Activated CD8-positive, alpha-beta memory T cell treated with anti-CD3 and anti-CD28 coated beads for 4 hours (primary cell): ENCODE measurements at places on chromosomes 6 and 20.

GRCh38 chr6:24287239-24287638 lies 70.6 kb downstream of the DCDC2 start:
- no peak for DNase-seq

GRCh38 chr6:40728643-40729042 lies 141.5 kb upstream of the LRFN2 start:
- no peak for DNase-seq

DNA sequence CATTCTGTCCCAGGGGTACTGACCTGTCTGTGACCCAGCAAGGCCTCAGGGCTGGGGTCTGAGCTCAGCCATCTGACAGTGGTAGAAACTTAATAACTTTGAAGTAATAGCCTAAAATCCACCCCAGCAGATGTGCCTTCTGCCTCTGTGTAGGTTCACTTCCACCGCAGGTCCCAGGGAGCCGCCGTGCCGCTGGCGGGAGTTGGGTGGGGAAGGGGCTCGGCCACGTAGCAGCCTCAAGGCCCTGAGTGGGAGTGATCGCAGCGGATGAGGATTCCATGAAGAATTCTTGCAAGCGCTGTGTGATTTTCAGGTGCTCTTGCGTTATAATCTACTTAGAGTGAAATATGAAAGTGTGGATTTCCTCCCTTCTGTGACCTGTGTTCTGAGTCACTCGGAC lies 163.7 kb downstream of the DTNBP1 start:
- no peak for DNase-seq

DNA sequence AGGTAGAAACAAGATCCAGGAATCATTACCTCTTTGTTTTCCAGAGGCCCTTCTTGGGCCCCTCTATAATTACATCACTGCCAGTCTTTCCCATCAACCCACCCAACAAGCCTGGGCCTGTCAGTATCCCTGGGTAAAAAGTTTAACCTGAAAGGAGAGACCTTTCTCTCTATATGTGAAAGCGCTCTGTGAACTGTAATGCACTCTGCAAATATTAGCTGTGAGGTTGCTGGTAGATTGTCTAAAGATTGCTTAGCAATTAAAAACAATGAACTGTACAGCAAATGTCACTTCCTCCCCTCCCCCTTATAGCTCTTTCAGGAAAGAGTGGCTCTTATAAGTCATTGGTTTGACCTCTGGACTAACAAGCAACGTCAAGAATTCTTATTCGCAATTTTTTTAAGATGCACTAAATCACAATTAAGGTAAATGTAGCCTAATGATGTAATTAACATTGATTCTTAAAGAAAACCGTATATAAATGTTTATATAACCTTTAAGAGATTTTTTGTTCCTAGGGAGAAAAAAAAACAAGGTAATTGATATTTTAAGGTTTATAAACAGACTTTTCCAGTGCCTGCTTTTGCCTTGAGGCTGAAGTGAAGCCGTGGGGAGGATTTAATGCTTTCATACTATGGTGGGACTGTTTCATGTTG lies 18.4 kb downstream of the ECT2L start:
- no peak for DNase-seq

- DNase-seq = no peak
Measured at GRCh38 chr6:69284176-69284730, 512.6 kb downstream of the LMBRD1 start.

DNA sequence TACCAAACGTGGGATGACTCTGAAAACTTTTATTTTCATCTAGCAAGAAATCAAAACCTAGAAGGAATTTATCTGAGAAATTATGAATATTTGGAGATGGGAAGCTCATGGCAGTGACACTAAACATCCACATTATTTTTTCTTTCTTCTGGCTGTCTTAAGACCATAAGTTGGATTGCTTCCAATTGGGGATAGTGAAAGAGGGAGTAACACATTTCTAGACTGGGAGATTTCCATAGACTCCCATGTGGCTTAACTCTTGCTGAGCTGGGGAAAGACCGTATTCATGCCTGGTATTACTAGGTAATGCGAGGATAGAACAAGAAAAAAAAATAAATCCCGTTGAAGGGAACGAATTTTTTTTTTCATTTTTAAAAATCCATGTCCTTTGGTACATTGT lies 120.0 kb downstream of the UTRN start:
- no peak for DNase-seq

- no peak for DNase-seq
Measured at GRCh38 chr6:137811916-137812553, 55.0 kb upstream of the TNFAIP3 start.

- no peak for DNase-seq
Measured at GRCh38 chr20:50514750-50515149, 4.6 kb downstream of the PTPN1 start.

DNA sequence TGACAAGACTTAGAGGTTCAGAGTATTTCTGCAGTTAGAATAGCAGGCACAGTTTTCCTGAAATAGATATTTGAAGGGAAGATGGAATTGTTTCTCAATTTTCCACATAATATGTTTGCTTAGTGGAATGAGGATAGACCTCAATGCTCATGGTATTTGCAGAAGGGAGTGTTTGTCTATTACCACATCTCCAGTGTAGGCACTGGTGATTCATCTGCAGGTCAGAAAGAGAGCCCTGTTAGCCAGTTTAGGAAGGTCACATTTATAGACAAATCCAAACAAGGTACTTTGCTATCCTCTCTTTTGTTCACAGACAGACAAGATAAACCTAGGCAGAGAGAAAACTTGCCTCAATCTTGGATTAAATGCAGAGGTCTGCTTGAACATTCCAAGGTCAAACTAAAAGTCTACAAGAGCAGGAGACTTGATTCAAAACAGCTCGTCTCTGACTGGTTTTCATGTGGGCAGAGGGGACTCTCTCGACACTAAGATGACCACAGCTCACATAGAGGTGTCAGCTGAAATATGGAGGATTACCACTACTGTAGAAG lies 22.8 kb downstream of the ISM1 start:
- DNase-seq = no peak

DNA sequence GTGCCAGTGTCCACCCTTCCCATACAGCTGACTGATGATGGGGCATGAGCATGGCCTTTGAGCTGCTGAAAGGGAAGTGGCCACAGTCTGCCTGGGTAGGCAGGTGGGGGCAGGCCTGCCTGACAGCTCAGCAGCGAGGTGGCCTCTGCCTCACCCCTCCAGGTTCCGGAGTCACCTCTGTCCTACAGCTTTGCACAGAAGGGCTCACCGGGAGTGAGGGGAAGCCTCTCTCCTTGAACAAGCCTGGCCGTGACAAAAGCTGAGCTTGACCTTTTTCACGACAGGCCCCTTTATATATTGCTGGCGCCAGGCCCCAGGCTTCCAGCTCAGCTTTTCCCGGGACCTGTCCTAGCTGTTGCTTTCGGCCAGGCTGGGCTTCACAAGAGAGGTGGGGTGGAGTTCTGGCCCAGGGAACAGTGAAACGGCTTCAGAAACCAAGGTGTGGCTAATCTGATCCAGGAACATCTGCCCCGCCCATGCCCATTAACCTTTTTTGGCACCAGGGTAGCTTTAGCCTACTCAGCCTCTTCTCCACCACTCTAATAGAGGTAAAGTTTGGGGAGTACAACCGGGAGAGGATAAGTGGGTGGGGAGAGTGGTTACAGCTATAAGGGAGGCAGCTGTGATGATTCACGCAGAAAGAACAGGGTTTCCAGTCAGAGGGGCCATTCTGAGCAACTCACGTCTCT lies 42.9 kb downstream of the C6orf132 start:
- no peak for DNase-seq

GRCh38 chr6:63816982-63817436 lies 181.4 kb downstream of the PHF3 start:
- no peak for DNase-seq

DNA sequence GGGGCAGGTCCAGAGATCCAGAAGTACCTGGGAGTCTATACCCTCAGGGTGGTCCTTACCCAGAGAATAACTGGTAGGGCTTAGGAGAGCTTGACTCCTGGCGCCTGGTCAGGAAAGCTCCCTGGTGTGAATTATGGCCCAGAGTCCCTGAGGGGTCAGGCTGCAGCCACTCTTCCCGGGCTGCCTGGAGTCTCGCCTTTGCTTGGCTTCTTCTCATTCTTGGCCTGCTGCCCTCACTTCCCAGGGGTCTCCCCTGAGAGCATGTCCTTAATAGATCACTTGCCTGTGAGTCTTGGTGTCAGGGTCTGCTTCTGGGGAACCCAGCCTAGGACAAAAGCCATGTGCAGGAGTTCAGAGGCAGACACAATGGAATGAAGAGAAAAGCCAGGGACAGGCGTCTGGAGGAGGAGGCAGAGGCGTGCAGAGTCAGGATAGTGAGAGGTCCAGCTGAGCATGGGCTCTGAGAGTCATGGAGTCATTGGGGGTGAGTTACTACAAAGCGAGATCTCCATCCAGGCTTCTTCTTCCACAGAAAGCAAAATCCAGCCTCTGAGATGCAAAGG lies 212.3 kb downstream of the TFAP2C start:
- DNase-seq = no peak

- no peak for DNase-seq
Measured at GRCh38 chr20:48773837-48774418, 53.9 kb downstream of the PREX1 start.
